Activated CD8-positive, alpha-beta memory T cell treated with anti-CD3 and anti-CD28 coated beads for 24 hours (primary cell): ENCODE measurements at places on chromosomes 4 and X.

DNA sequence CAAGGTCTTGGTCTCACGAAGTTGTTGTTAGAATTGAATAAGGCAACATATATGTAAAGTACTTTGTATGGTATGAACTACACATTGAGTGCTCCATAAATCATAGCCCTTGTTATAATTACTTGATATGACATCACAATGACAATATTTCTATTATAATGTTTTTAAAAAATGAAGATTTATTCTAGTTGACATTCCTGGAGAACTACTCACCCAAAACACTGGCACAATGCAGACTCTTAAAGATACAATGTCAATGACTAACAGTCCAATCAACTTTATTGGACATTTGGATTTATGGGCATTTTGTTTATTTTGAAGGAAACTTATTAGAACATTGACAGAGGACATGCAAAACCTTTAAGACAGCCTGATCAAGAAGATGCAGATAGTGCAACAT, 55.3 kb downstream of the ASB9 start:
- DNase-seq = no peak

GRCh38 chr4:84493092-84493850, 5.8 kb downstream of the NKX6-1 start:
- no peak for DNase-seq

GRCh38 chr4:56727150-56727549, 46.1 kb upstream of the HOPX start:
- no peak for DNase-seq

GRCh38 chr4:113384600-113384999, 335.1 kb downstream of the ANK2 start:
- no peak for DNase-seq

DNA sequence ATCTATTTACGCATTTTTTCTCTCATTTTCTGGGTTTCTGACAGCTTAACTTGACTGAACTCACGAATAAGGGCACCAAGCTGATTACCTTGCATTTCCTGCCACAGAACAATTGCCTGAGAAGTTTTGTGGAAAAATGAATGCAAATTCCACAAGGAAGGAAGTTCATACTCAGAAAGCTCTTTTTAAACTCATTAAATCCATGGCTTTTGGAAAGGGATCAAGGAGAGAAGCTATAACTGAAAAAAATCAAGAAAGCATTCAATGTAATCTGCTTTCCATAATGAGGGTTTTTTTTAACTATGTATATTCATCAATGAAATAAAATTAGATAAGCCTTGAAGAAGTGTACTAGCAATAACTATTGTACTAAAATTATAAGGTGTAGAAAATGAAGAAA, 252.5 kb downstream of the GPM6A start:
- no peak for DNase-seq

DNA sequence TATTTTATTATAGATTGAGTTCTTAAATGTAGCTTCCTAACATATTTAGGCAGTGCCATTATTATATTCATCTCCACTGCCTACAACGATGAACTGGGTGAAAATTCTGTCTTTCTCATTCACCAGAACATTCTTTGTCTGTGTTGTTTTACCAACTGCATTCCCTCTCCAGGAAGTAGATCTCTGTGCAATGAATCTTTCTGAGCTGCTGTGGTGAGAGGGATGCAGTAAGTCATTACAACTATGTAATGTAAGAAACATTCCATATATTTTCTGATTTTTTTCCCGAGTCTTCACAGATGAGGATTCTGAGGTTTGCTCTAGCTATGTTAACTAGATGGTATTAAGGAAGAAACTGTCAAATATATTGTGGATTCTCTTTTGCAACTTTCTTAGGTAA, 811.9 kb upstream of the PCDH7 start:
- DNase-seq = no peak

- DNase-seq = peak; percentile 71
Measured at GRCh38 chrX:136768469-136769084, 12.2 kb downstream of the ARHGEF6 start.

DNA sequence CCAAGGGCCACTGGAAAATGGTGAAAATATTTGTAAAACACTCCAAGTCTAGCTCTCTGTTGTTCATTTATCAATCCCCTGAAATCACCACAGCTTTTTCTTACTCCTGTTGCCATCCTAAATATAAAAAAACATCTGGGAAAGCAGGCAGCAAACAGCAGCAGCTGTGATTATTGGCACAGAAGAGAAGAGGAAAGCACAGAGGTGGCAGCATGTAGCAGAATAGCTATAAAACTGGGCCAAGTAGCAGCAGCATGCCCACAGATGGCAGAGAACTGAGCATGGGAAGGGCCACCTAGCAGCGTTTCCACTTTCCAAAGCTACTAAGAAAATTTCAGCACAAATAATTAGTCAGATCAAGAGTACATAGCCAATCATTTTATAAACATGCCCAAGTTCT, 307.2 kb downstream of the SLC7A11 start:
- DNase-seq = no peak

DNA sequence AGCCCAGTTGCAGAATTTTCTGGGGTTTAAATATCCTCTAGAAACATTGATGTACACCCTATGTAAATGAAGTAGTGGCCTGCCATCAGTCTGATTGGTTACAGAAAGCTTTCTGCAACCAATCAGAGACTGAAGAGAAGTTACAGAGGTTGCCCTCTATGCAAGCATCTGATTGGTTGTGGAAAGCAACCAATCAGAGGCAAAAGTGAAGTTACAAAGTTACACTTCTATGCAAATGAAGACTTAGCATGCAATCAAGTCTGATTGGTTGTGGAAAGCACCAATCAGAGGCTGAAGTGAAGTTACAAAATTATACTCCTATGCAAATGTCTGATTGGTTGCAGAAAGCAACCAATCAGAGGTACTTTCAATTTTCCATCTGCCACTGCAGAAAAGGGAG, 51.9 kb upstream of the USP9X start:
- DNase-seq = no peak

GRCh38 chr4:146029147-146029546, 90.5 kb upstream of the ZNF827 start:
- DNase-seq = no peak

DNA sequence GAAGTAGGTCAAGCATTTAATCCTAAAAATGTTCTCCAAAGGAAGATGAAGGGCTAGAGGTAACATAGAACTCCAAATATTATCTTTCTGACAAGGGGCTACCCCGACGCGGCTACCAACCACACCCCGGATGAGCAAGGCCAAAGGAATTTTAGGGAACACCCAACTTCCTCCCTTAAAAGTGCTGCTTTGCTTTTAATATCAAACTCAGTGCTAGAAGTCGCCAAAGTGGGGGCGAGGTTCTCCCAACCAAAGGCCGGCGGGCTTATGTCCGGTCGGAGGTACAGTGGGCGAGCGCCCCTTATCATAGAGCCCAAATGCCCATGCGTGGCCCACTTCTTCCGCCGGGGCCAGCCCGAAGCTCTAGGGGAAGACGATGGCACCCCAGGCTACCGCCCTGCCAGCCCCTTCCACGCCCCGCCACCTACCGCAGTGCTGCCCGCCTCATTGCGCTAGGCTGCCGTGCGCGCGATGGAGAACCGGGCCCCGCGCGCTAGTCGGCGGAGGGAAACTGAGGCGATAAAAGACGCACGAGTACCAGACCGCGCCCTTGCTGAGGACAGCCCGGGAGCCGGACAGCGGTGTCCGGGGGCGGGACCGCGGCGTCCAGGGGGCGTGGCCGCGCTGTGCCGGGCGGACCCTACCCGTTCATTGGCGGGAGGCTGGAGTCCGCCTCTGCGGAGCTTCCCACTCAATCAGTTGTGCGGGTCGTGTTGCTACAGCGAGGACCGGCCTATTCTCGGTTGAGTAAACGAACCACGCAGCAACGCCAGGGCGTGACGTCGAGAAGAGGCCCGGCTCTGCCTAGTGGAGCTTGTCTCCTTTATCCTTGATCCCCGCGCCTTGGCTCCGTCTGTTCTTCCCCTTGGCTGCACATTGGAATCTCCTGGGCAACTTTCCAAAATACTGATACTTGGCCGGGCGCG, at the start of gene ACOT9:
Gene ACOT9, minus strand, starts transcription at position 580 of the 926 bp plus-strand sequence. Its CDS starts 132 bp downstream, at position 448.
- peak; percentile 85 for DNase-seq

DNA sequence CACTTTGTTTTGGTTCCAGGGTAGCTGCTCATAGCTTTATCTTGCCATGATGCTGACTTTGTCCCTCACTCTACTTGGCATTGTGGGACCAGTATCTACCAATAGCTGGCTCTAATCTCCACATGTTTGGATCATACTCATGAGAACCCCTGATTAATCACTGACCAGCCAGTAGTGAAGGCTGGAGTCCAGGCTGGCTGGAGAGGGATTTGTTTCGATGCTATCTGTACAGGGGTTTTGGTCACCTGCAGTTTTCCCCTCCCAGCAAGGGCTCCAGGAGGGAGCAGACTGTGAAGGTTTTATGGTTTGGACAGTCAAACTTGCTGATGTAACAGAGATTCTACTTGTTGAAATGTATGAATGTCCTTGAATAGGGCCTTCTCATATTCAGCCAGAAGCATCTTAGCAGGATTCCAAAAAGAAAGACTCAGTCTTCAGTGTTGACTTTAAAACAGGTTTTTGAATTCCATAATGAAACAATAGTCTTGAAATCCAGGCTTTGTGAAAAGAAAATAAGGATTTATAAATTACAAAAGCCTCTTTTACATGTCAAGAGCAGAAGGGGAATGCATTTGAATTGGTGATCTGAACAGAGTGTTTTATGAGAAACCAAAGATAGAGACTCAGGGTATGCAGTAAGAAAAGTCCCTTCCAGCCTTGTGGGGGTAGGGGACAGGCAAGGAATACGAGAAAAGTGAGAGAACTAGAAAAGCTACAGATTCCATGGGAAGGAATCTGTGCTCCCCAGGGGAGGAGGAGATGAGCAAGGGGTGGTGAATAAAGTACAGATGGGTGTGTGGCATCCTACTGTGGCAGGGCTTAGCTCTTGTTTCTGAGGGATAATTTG, 103.1 kb upstream of the SHISA3 start:
- no peak for DNase-seq

DNA sequence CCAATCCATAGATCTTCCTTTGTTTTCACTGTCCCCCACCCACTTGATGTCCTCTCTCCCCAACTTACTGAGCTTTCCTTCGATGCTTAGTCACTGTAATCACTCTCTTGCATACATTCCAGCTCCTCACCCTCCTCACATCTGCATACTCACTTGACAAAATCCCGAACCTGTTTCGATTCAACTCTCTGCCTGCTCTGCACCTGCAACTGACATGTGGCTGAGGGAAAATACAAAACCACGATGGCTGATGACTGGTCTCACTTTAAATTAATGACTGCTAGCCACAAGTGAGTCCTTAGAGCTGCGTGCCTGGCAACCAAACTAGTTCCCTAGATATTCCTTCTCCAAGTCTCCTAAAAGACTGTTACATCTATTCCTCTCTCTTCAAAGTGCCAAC, 70.4 kb upstream of the FHL1 start:
- DNase-seq = no peak

DNA sequence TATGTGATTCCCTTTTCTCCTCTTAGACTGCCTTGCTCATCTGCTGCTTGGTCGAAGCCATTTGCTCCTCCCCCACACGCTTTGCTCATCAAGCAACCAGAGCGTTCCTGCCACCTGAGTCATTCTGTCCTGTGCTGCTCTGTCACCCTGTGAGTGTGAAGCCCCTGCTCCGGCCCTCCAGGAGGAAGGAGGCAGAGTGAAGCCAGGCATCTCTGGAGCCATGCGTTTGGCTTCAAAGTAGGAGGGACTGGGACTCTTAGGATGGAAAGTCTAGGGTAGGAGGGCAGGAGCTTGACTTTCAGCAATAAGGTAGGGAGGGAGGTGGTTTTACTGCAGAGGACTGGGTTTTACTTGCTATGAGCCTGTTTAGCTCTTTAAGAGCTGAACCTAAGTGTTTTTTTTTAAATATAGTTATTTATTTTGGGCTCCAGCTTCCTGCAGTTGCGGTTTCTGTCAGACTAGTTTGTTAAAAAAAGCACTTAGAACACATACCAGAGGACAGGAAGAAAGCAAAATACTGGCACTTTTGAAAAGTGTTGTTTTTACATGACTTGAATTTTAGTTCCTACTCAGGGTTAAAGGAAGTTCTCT, 63.6 kb downstream of the SPINK2 start:
- peak; percentile 86 for DNase-seq

DNA sequence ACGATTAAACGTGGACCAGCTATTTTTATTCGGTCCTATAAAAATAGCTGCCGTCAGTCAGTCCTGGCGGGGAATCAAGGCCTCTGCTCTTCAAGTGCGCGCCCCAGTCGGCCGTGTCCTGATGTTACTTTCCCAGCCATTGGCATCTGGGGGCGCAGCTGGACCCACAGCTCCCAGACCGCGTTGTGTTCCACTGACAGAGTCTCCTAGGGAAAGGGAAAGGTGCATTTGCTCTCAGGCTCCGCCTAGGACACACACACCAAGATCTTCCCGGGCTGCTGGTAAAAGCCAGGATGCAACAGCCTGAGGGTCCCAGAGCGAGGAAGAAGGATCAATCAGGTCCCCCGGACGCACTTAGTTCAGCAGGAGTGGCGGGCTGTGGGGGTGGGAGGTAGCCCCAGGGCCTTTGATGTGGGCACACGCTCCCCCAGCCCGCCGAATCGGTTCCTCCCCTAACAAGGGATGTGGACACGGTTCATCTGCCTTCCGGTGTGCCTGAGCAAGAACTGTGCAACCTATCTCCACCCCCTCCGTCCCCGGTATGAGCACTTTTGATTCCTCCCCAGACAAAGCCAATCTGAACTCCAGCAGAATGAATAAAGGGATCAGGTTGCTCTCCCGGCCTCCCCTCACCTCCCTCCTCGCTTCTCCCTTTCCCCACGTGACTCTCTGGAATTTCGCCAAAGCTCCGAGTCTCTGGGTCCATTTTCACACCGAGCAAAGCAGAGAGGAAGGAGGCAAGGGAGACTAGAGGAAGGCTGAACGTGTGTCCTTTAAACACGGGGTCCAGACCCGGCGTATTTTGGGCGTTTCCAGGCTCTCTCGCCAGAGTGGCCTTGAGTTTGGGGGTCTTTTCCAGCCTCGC, 626 bp upstream of the FRAS1 start:
- peak; percentile 67 for DNase-seq

DNA sequence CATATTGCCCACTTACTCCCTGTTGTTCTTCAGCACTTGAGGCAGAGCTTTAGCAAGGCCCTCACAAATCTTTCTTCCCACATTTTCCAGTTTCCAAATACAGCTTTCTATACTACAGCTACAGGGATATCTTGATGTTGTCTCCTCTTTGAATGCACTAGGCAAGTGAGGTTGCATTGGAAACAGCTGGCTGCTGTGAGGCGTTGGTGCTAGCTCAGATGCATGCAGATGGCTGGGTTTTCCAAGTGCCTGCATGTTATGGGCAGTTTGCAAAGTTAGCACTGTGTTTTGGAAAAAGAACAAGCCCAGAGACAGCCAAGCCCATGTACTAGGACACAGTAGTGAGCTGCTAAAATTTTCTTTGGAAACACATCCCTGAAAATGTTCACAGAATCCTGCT, 315.1 kb upstream of the RASGEF1B start:
- DNase-seq = no peak

- DNase-seq = no peak
Measured at GRCh38 chr4:89657931-89658700, 178.8 kb downstream of the SNCA start.

- no peak for DNase-seq
Measured at GRCh38 chr4:163382178-163382869, 38.6 kb downstream of the NPY5R start.

DNA sequence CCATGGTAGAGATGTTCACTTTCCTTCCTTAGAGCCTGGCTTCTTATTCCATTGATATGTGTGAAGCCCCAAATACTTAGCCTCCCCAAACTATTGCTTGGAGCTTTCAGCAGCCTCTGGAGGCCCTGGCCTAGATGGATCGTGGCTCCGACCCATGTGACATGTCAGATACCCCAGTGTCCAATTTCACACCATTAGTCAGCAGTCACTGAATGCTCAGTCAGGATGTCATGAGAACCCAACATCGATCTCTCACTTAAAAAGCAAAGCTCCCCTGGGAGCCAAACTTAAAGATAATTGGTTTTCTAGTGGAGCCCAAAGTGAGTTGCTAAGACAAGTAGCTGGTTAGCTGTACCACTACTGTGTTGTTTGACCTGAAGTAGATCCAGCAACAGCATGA, 41.6 kb upstream of the IGSF1 start:
- no peak for DNase-seq
